Foreskin melanocyte (primary cell): ENCODE measurements at places on chromosomes 6 and 20.

- DNase-seq, result no peak
Measured at GRCh38 chr20:24790746-24791283, 158.3 kb upstream of the CST7 start.

- DNase-seq, result no peak
Measured at GRCh38 chr20:9920866-9921265, 82.0 kb upstream of the PAK5 start.

- DNase-seq, result no peak
Measured at GRCh38 chr20:11766961-11767360, 150.7 kb upstream of the BTBD3 start.

DNA sequence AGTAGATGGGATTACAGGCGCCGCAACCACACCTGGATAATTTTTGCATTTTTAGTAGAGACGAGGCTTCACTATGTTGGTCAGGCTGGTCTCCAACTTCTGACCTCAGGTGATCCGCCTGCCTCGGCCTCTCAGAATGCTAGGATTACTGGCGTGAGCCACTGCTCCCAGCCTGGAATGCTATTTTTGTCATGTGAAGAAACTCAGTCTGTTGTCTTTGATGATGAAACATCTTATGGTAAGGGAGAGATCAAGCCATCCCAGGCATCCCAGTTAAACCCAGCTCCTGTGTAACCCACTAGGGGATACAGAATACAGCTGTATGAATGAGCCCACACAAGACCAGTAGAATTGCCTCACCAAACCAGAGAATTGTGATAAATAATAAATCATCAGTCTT, 83.6 kb upstream of the RBM24 start:
- no peak for DNase-seq

DNA sequence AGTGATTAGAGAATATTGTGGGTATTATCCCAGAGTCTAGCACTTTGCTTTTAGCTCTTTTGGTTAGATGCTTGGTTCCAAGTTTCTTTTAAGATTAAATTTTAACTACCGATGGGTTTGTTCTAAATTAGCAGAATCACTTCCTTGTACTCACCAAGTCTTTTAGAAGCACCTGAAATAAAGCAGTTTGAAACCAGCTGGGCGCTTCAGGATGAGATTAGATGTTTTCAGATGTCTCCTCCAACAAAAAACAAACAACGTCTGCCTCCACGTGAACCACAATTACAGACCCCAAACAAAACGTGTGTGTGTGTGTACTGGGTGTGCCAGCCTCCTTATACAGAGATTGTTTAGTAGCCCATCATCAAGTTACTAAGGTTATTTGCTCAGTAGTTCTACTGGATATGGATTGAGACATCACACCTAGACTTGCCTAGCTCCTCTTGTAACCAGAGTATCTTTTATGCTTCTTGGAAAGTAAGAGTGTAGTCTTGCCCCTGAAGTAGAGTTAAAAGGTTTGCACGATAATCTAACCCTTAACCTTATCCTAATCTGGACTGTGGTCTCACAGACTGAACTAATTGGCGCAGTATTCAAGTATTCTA, 2.3 kb downstream of the DSTN start:
- no peak for DNase-seq

DNA sequence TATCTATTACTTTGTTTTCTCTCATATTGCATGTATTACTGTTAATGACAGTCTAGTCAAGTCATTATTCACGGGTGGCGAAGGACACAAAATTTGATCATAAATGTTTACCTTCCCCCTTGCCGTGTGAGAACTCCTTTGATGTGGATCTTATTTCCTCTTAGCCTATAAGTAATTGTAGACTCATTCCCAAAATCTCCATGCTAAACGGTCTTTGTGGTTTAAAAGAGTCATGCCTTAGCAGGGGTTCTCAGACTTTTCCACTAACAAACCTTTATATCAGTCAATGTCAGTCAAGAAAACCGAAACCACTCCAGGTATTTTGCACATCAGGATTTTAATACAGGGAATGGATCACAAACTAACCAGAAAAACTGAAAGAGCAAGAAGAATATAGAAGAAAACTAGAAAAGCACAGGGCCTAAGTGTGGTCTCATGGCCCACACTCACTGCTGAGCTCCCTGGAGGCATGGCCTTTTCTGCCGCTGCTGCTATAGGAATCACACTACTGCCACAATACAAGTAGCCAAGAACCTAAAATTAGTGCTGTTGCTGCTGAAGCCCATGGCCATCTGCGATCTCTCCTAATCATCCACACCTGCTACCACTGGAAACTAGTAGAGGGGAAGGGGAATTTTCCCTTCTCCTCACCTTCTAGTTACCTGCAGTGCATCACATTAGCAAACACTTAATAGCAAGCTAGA, 186.0 kb upstream of the POU3F2 start:
- no peak for DNase-seq
